ENCODE measurements at places on chromosomes 2 and 18. TPM values are rescaled to one million over a fixed set of nuclear protein-coding genes. Genes with fewer than 3 reads are reported as not detected.

DNA sequence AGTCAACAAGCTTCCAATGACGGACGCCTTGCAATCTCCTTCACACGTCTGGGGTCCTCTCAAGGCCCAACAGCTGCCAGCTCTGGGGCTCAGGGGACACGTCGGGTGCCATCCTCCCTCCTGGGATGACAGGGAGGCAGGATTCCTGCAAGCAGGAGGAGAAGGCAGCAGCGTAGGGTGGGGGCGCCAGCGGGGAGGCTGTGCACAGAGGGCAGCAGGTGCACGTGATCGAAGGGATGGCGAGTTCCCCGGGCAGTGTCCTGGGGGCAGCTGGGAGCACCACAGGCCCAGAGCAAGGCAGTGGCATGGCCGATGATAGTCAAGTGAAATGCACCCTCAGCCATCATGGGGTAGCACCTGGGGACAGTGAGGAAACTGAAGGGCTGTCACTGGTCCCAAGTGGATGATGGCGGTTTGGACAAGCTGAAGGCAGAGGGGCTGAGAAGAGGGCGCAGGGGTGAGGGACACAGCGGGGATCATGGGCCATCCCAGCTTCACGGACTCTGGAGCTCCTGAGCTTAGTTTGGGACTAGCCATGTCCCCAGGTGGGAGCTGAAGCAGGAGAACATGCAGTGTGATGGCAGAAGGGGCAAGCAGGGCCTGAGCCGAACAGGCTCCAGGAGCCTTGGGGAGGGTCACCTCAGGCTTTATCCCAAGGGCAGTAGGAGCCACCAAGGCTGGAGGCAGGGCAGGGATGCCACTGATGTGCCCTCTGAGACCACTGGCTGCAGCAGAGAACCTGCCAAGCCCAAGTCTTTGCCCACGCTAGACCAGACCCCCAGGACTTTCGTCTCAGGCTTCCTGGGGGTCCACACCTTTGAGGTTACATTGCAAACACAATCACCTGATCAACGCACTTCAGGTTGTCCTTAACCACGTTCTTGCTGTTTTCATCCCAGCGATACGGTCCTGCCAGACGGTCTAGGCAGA lies 16.3 kb upstream of the SNED1 start:
- DNase-seq, result peak; percentile 11

DNA sequence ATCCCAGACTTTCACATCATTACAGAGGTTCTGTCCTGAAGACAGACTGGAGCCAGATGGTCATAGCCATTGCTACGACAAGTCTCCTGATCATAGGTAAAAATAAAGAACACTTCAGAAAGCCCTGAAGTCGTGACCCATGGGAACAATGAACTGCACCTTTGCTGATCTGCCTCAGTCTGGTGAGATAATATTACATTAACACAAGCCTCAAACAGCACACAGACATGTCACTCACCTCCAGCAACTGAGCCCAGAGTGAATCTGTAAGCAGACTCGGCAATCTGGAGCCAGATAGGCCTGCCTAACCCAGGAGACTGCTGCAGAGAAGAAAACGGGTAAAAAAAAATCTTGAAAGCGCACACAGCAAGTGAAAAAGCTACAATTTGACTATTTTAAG lies 79.2 kb downstream of the SLC25A12 start:
- no peak for DNase-seq

- no peak for DNase-seq
These were observed 3.0 kb downstream of the EN1 start for GRCh38 chr2:118844261-118845004.

- no peak for DNase-seq
These were observed 31.8 kb downstream of the AGFG1 start for GRCh38 chr2:227503433-227504406.

GRCh38 chr2:68135448-68136320 lies 22.0 kb upstream of the PNO1 start:
- DNase-seq, result no peak

DNA sequence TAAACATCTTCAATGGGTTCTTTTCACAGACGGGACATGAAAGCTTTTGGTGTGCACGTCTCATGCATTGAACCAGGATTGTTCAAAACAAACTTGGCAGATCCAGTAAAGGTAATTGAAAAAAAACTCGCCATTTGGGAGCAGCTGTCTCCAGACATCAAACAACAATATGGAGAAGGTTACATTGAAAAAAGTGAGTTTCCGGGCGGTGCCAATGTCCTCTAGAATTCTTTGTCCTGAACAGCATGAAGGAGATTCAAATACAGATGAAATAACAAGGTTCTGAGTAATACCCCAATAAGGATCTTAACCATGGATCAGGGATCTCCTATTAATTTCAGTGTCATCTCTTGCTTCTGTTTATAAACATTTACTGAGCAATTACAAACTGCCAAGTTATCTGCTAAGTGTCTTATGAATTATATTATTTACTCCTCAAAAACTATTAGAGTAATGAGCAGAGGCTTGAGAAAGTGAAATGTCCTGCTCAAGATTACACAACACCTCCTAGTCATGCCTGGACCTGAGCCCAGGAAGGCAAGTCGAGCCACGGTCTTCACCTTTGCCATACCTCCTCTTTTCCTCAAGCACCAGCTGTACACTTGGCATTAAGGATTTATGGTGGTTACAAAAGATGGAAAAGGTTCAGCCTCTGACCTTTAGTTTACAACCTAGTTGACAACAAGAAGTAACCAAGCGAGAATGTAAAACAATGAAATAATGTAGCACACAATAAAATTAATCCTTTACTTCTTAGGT lies 22.6 kb downstream of the DHRS9 start:
- peak; percentile 28 for DNase-seq

- DNase-seq, result no peak
These were observed 75.6 kb upstream of the ETAA1 start for GRCh38 chr2:67321588-67321903.

GRCh38 chr2:162382278-162382677 lies 38.3 kb downstream of the GCA start:
- no peak for DNase-seq

- no peak for DNase-seq
These were observed 148.5 kb downstream of the GFPT1 start for GRCh38 chr2:69238449-69239031.

DNA sequence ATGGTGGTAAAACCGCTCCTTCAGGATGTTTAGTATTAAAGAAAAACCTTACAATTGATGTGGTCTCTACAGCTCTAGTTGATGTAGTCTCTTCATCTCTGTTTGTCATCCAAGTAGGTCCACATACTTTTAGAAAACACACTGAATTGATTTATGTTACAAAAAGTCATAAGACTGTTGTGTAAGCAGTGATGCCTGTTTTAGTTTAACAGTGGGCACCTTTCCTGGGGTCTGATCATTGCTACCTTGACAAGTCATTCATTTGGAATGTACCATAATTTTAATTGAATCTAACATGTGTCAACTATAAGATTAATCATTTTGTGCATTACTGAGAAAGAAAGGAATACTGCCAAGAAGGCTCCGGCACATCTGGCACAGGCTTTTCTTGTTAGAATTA lies 34.3 kb downstream of the GIGYF2 start:
- no peak for DNase-seq

GRCh38 chr2:154813636-154814035 lies 115.1 kb downstream of the KCNJ3 start:
- no peak for DNase-seq

GRCh38 chr2:111072220-111072871 lies 48.4 kb upstream of the BCL2L11 start:
- DNase-seq, result no peak

DNA sequence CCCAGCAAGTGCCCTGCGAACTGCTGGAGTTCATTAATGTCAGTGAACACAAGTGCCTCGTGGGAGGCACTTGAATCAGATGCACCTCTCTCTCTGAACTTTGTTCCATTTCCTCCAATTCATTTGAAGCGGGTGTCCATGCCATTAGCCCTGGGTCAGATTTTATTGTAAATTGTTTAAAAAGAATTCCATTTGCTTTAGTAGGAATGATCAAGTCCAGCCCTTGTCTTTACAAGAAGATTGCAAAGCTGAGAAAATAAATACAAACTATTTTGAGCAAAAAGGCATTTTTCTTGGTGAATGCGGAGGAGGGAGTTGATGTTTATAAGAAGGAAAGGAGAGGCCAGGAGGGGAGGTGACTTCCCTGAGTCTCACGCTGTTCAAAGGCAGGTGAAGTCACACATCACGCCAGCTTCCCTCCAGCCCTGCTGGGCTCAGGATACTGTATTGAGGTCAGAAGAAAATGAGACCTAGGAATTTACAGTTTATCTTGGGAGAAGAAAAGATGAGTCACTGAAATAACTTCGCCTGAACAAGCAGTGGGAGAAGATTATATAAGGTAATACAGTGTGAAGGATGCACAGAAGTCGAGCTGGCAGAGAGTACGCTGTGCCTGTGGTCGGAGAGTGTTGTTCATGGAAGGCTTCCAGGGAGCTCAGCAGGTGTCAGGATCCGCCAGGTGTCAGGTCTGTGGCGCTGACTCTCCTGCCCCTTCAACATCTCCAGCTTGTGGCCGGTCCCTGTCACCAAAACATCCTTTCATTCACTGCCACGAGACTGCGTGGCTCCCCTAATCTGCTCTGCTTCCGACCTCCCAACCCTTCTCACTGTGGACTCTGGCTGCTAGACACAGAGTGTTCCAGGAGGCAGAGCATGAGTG lies 36.5 kb downstream of the EFR3B start:
- DNase-seq, result peak; percentile 50

GRCh38 chr18:58507880-58508279 lies 121.0 kb downstream of the ALPK2 start:
- DNase-seq, result no peak

GRCh38 chr2:231925303-231926179 lies 655 bp downstream of the NPPC start:
- peak; percentile 89 for DNase-seq

DNA sequence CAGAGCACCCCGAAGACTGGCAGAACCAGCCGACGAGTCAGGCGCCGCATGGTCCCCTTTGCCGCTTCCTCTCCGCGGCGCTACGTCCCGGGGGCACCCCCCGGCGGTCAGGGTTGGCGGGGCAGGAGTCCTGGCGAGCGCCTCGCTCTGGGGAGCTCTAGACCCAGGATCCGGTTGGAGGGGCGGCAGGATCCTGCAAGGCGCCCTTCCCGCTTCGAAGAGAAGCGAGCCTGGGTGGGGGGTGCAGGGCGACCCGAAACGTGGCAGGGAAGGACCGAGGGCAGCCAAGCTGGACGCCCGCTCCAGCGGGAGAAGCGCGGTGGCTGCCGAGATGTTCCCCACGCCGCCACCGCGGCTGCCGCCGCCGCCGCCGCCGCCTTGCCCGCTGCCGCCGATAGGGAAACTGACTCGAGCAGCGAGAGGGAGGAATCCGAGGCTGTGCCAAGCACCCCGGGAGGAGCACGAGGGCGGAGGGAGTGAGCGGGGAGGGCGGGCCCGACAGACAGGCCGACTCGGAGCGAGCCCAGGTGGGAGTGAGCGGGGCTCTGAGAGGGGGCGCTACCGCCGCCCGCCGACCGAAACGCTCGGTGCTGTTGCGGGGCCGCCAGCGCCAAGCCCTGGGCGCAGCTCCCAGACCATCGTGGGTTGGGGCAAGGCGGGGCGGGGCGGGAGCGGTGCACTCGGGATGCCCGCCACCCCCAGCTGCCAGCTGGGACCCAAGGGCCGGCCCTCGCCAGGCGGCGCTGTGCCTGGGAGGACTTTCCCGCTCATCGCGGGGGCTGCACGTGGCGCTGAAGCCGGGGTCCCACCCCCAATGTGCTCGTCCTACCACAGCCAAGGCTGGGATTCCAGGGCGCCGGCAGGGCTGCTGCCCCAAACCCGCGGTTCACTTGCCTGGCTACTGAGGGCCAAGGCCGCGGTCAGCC lies at the start of gene GALNT14:
Gene GALNT14, minus strand, starts transcription at position 404 of the 926 bp plus-strand sequence. Its CDS starts 354 bp downstream, at position 50.
- peak; percentile 77 for DNase-seq

GRCh38 chr18:37394610-37394965 lies 171.0 kb downstream of the CELF4 start:
- no peak for DNase-seq

GRCh38 chr2:120594856-120595685 lies 140.6 kb upstream of the GLI2 start:
- DNase-seq, result peak; percentile 35

- DNase-seq, result peak; percentile 81
These were observed 19.9 kb downstream of the SH2D6 start for GRCh38 chr2:85438201-85439024.

DNA sequence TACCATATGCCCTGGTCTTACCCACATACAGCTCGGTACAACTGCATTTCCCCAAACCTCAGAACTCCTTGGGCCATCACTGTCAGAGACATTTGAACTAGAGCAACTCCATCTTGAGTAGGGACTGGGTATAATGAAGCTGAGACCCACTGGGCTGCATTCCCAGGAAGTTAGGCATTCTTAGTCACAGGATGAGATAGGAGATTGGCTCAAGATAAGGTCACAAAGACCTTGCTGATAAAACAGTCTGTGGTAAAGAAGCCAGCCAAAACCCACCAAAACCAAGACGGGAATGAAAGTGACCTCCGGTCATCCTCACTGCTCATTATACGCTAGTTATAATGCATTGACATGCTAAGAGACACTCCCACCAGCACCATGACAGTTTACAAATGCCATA lies 131.3 kb downstream of the PIK3C3 start:
- DNase-seq, result no peak

GRCh38 chr2:146025519-146025918 lies 1505.6 kb upstream of the ZEB2 start:
- no peak for DNase-seq

- DNase-seq, result no peak
These were observed 190.4 kb upstream of the ID2 start for GRCh38 chr2:8491296-8492027.

GRCh38 chr2:237358721-237359517 lies 55.0 kb downstream of the COL6A3 start:
- no peak for DNase-seq

DNA sequence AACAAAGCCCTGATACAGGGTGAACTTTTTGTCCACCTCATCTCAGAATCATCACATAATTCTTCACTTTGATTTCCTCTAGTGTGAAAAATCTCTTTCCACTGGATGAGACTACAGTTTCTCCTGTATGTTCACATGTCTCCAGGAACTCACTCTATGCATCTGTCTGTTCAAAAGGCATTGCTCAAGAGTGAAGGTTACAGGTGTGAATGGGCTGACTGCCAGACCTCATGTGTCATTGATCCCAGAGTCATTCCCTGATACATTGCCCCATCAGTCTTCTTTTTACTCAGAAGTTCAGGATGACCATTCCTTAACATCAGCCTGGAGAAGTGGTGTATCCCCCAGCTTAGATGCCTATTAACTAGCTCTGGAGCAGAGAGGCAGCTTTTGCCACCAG lies 4.4 kb upstream of the DSC3 start:
- DNase-seq, result no peak

GRCh38 chr2:172472446-172473033 lies 45.2 kb downstream of the ITGA6 start:
- DNase-seq, result no peak

- no peak for DNase-seq
These were observed 3.6 kb upstream of the D2HGDH start for GRCh38 chr2:241730671-241731293.

- no peak for DNase-seq
These were observed 8.5 kb downstream of the GEN1 start for GRCh38 chr2:17762451-17762850.

GRCh38 chr2:206164261-206164862 lies 4.7 kb downstream of the EEF1B2 start:
- DNase-seq, result no peak

- no peak for DNase-seq
These were observed 181.3 kb upstream of the LINC00305 start for GRCh38 chr18:64330161-64330560.

Gene FEV
- total RNA-seq, result not detected

Gene CCDC68
- 5.4 TPM for total RNA-seq

Gene TFCP2L1
- total RNA-seq, result 0.88 TPM

Gene OTOS
- total RNA-seq, result not detected

Gene RFX8
- 0.50 TPM for total RNA-seq

Gene CD8B
- 0.80 TPM for total RNA-seq

Gene TRIM43
- total RNA-seq, result not detected

Gene COL4A4
- 15.1 TPM for total RNA-seq

Gene CIB4
- total RNA-seq, result not detected

Gene PXDN
- 18.7 TPM for total RNA-seq

Gene PROKR1
- total RNA-seq, result not detected

Gene TMEM198
- total RNA-seq, result 1.8 TPM

Gene ADD2
- 0.79 TPM for total RNA-seq
